ENCODE measurements at places on chromosomes 13 and 19.

DNA sequence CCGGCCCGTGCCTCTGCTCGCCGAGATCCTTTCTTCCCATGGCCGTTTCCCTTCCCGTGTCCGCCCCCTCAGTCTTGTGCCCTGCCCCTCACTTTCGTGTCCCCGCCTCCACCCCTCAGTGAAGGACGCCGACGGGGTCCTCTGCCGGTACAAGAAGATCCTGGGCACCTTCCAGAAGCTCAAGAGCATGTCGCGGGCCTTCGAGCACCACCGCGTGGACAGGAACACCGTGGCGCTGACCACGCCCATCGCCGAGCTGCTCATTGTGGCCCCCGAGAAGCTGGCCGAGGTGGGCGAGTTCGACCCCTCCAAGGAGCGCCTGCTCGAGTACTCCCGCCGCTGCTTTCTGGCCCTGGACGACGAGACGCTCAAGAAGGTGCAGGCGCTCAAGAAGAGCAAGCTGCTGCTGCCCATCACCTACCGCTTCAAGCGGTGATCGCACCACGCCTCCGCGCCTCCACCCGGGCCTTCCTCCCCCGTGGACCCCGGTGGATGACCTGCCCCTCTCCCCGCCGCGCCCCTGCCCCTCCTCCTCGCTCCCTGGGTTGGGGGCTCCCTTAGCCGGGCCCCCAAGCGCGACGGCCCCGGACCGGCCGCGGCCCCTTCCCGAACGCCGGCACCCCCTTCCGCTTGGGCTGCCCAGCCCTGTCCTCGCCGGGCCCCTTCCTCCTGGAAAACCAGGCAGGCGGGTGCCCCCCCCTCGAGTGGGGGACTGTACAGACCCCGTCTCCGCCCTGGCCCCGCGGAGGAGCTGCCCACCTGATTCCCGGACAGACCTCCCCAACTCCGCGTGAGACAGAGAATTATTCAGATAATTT is 2.3 kb upstream of the U2AF2 start:
- H3K4me3 ChIP-seq, result no peak overlapping the region
- no peak for DNase-seq
- peaks cover 43% of the 10 kb centered on the region for H3K4me1 ChIP-seq
- H3K27ac ChIP-seq, result no peak overlapping the region
- H3K36me3 ChIP-seq, result peaks cover 4% of the 10 kb centered on the region
- H3K27me3 ChIP-seq, result no peaks in the 10 kb centered on the region

- no peaks in the 10 kb centered on the region for H3K36me3 ChIP-seq
- H3K27me3 ChIP-seq, result peaks cover 38% of the 10 kb centered on the region
- H3K4me3 ChIP-seq, result no peak overlapping the region
- no peak overlapping the region for H3K27ac ChIP-seq
Measured at GRCh38 chr19:42693760-42694350, 46.4 kb downstream of the PSG3 start.

GRCh38 chr13:43797869-43798268 is 11.1 kb upstream of the ENOX1 start:
- H3K4me1 ChIP-seq, result no peaks in the 10 kb centered on the region
- no peak overlapping the region for H3K27ac ChIP-seq
- DNase-seq, result no peak
- no peaks in the 10 kb centered on the region for H3K36me3 ChIP-seq

DNA sequence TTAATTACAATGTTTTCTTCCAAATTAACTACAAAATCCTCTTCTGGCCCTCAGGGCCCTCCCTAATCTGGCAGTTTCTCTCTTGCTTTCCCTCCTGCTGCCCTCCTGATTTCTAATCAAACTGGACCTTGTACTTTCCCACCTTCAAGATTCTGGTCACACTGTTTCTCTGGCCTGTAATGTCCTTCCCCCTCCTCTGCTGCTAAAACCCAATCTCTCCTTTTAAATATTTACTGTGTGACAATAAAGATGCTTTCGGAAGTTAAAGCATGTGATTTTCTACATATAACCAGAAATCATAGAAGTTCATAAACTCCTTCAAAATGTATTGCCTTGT is 14.1 kb upstream of the HMGB1 start:
- no peak overlapping the region for H3K27ac ChIP-seq
- H3K4me3 ChIP-seq, result no peak overlapping the region
- DNase-seq, result no peak
- no peaks in the 10 kb centered on the region for H3K36me3 ChIP-seq
- no peaks in the 10 kb centered on the region for H3K4me1 ChIP-seq

DNA sequence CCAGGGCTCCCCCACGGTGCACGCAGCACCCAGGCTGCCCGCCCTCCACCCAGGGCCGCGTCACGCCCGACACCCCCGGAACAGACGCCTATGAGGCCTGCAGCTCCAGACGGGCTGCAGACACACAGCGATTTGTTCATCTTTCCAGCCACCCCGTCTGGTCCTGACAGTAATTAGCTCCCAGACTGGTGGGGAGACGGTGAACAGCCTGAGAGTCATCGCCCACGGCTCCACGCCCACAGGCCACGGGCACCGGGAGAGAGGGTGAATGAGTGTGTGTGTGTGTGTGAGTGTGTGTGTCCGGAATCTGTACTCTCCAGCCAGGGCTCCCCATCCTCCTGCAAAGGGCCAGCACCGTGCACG is 18.1 kb downstream of the GADD45B start:
- no peak overlapping the region for H3K27ac ChIP-seq
- peak overlapping the region; percentile 74 for H3K4me3 ChIP-seq
- peaks cover 27% of the 10 kb centered on the region for H3K27me3 ChIP-seq
- H3K4me1 ChIP-seq, result peaks cover 39% of the 10 kb centered on the region
- no peak for DNase-seq

DNA sequence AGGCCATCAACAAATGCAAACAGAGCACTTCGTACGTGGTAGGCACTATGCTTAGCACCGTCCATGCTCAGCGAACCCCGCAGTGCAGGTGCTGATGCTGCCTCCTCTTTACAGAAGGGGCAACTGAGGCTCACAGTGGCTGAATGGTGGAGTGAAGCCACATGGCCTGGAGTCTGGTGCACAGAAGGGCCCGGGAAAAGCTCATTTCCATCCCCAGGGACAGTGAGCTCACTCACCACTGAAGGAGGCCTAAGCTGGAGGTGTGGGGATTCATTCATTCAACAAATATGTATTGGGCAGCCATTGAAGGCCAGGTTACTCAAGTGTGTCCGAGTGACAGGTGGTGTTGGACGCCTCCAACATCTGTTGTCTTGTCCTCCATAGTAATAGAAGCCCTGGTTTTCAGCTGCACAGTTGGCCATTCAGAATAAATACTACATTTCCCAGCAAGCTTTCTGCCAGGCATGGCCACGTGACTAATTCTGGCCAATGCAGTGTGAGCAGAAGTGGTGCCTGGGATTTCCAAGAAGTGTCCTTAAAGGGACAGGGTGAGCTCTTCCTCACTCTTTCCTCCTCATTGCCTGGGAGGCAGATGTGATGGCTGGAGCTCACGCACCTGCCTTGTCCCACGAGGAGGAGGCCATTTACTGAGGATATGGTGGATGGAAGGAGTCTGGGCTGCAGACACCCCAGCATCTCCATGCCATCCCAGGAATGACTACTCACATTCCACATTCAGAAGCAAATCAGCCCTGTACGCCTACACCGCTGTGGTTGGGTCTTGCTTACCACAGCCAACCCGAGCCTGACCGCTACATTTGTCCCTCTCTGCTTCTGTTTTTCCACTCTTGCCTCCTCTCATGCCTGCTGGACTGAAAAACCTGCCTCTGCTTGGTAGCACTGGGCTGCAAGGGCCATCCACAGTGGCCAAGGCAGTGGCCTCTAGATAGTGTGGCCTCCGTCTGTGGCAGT is 2.3 kb upstream of the ZNRF4 start:
- H3K4me3 ChIP-seq, result no peak overlapping the region
- peaks cover 3% of the 10 kb centered on the region for H3K27me3 ChIP-seq
- DNase-seq, result no peak
- H3K27ac ChIP-seq, result no peak overlapping the region
- H3K36me3 ChIP-seq, result no peaks in the 10 kb centered on the region

GRCh38 chr19:1168572-1169410 is 5.3 kb downstream of the SBNO2 start:
- DNase-seq, result no peak
- H3K27ac ChIP-seq, result no peak overlapping the region
- peaks cover 20% of the 10 kb centered on the region for H3K36me3 ChIP-seq

- H3K36me3 ChIP-seq, result no peaks in the 10 kb centered on the region
- H3K27me3 ChIP-seq, result no peaks in the 10 kb centered on the region
Measured at GRCh38 chr19:46963093-46963734, 56.4 kb upstream of the NPAS1 start.

GRCh38 chr13:98020271-98020670 is 66.8 kb downstream of the IPO5 start:
- H3K27ac ChIP-seq, result no peak overlapping the region
- H3K27me3 ChIP-seq, result no peaks in the 10 kb centered on the region
- H3K36me3 ChIP-seq, result peaks cover 59% of the 10 kb centered on the region
- no peak overlapping the region for H3K4me3 ChIP-seq

DNA sequence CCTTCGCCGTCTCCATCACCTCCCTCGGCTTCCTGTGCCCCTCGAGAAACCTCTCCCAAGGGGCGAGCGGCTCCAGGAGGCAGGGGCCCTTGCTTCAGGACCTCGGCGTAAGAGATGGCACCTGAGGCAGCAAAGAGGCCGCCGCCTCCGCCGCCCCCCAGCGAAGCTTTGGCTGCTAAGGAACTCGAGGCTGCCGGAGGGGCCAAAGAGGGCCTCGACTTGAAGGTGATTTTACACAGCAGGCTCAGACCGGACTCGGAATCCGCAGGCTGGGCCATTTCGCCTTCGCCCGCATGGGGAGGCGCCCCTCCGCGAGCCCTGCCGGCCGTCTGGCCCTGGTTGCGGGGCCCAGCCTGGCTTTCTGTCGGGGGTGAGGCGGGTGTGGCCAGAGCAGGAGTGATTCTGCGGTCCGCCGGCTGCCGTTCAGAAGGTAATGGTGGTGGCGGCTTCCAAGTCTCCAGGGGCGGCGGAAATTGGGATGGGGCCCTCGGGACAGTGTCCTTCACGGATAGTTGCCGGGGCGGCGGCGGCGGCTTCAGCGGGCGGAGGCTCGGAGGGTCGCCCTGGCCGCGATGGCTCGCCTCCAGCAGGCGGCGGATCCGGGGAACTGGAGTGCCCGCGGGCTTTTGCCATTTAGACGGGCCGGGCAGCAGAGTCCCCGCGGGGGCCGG is 1.4 kb downstream of the GGN start:
- peaks cover 44% of the 10 kb centered on the region for H3K4me1 ChIP-seq
- peaks cover 18% of the 10 kb centered on the region for H3K27me3 ChIP-seq
- no peak for DNase-seq

- no peaks in the 10 kb centered on the region for H3K27me3 ChIP-seq
- peak overlapping the region; percentile 51 for H3K4me3 ChIP-seq
- peak; percentile 68 for DNase-seq
- peaks cover 11% of the 10 kb centered on the region for H3K4me1 ChIP-seq
Measured at GRCh38 chr13:49300739-49301589, 53.2 kb downstream of the CDADC1 start.

- no peak overlapping the region for H3K4me3 ChIP-seq
- no peaks in the 10 kb centered on the region for H3K36me3 ChIP-seq
- H3K27ac ChIP-seq, result no peak overlapping the region
- H3K27me3 ChIP-seq, result no peaks in the 10 kb centered on the region
Measured at GRCh38 chr13:83449668-83450395, 432.4 kb downstream of the SLITRK1 start.

- no peaks in the 10 kb centered on the region for H3K27me3 ChIP-seq
- no peak for DNase-seq
- no peak overlapping the region for H3K27ac ChIP-seq
- no peaks in the 10 kb centered on the region for H3K36me3 ChIP-seq
- H3K4me1 ChIP-seq, result no peaks in the 10 kb centered on the region
Measured at GRCh38 chr13:39530916-39531315, 72.1 kb downstream of the LHFPL6 start.

DNA sequence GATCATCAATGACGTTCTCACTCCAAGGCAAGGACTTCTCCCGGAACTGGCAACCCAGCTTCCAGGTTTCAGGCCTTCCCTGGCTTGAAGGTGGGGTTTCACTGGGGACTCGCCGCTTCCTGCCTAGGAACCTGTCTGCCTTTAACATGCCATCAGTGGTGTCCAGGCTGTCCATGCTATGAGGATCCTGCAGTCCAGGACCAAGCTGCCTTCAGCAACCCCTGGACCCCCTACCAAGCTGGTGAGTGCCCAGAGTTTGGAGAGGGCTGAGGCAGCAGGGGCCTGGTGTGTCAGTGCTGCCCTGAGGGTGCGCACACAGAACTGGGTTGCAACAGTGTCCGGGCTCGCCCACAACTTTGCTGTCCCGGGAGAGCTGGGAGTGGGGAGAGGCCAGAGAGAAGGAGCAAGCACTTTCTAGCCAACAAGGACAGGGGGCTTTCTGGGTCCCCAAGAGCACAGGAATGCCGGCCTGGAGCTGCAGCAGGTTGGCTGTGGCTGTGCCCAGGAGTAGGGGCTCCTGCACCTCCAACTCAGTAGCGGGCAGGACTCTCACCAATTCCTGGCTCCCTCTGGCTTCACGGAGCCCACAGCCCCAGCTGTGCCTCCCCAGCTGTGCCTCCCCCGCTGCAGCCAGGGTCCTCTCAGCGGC is 1563.2 kb upstream of the MIR17HG start:
- H3K27ac ChIP-seq, result no peak overlapping the region
- H3K36me3 ChIP-seq, result no peaks in the 10 kb centered on the region
- no peak overlapping the region for H3K4me3 ChIP-seq
- no peak for DNase-seq
- H3K4me1 ChIP-seq, result no peaks in the 10 kb centered on the region

GRCh38 chr19:22530042-22530441 is 104.1 kb upstream of the ZNF492 start:
- H3K4me1 ChIP-seq, result no peaks in the 10 kb centered on the region
- no peaks in the 10 kb centered on the region for H3K27me3 ChIP-seq
- H3K27ac ChIP-seq, result no peak overlapping the region
- H3K4me3 ChIP-seq, result no peak overlapping the region
- H3K36me3 ChIP-seq, result no peaks in the 10 kb centered on the region
- no peak for DNase-seq

GRCh38 chr13:46496086-46496485 is 56.9 kb upstream of the LRCH1 start:
- H3K4me3 ChIP-seq, result no peak overlapping the region
- no peak overlapping the region for H3K27ac ChIP-seq
- H3K4me1 ChIP-seq, result no peaks in the 10 kb centered on the region
- H3K27me3 ChIP-seq, result peaks cover 3% of the 10 kb centered on the region

DNA sequence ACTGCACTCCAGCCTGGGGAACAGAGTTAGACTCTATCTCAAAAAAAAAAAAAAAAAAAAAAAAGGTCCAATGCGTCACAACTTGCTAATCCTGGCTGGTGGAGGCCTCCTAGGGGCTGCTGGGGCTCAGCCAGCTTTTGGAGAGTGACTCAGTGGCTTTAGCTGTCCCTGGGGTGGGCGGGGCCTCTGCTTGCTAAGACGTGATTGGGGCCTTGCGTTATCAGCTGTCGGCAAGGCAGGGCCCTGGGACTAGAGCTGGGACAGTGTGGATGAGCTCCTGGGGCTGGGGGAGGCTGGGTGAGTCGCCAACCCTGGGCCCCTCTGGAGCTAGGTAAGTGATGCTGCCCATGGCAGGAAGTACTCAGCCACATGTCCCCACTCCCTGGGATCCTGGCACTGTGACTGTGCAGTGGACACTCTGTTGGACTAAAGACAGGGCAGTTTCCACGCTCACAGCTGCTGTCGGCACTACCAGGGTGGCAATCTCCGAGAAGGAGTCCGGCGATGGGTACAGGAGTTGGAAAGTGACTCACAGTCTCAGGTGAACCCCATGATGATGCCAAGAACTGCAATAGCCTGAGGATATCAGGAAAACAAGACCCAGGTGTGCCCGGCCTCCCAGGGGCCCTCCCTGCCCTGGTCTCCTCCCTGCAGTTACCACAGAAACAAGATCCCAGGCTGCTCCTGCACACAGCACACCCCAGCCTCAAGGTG is 32.2 kb downstream of the F2RL3 start:
- H3K27ac ChIP-seq, result no peak overlapping the region
- H3K4me3 ChIP-seq, result no peak overlapping the region
- no peaks in the 10 kb centered on the region for H3K36me3 ChIP-seq
- H3K27me3 ChIP-seq, result no peaks in the 10 kb centered on the region

GRCh38 chr19:46429999-46430398 is 1.3 kb upstream of the PNMA8C start:
- peaks cover 19% of the 10 kb centered on the region for H3K4me1 ChIP-seq
- H3K27ac ChIP-seq, result no peak overlapping the region
- DNase-seq, result no peak
- H3K4me3 ChIP-seq, result no peak overlapping the region
